Glutamatergic neuron (in vitro differentiated cells): ENCODE measurements at places on chromosomes 7 and 10. TPM values are rescaled to one million over a fixed set of nuclear protein-coding genes. Genes with fewer than 3 reads are reported as not detected.

- peaks cover 3% of the 10 kb centered on the region for H3K4me1 ChIP-seq
- no peaks in the 10 kb centered on the region for H3K36me3 ChIP-seq
- peaks cover 3% of the 10 kb centered on the region for H3K27me3 ChIP-seq
- H3K4me3 ChIP-seq = no peak overlapping the region
- DNase-seq = peak; percentile 77
Measured at GRCh38 chr7:100132697-100133151, 6.0 kb downstream of the MBLAC1 start.

- H3K27me3 ChIP-seq = peaks cover 2% of the 10 kb centered on the region
- no peaks in the 10 kb centered on the region for H3K36me3 ChIP-seq
- no peak overlapping the region for H3K27ac ChIP-seq
- DNase-seq = no peak
Measured at GRCh38 chr7:81298951-81299666, 380.3 kb upstream of the SEMA3C start.

The SNCG gene
- 431 TPM for total RNA-seq

The NACAD gene
- total RNA-seq = 125 TPM

The AMPH gene
- 9.4 TPM for total RNA-seq
